ENCODE measurements at places on chromosomes 6 and 20. TPM values are rescaled to one million over a fixed set of nuclear protein-coding genes. Genes with fewer than 3 reads are reported as not detected.

The NKAIN4 gene
- total RNA-seq, result not detected

The TBC1D7 gene
- total RNA-seq, result 23.3 TPM

The MDFI gene
- not detected for total RNA-seq

The ZNF318 gene
- 13.0 TPM for total RNA-seq

The MOG gene
- not detected for total RNA-seq

- H3K27ac ChIP-seq, result no peak overlapping the region
- DNase-seq, result no peak
- H3K4me3 ChIP-seq, result no peak overlapping the region
- H3K36me3 ChIP-seq, result no peaks in the 10 kb centered on the region
These were observed 27.7 kb downstream of the RIPOR2 start for GRCh38 chr6:24907919-24908649.

GRCh38 chr6:148336901-148337300 lies 5.7 kb upstream of the SASH1 start:
- H3K4me3 ChIP-seq, result no peak overlapping the region
- peaks cover 15% of the 10 kb centered on the region for H3K4me1 ChIP-seq
- no peaks in the 10 kb centered on the region for H3K27me3 ChIP-seq
- no peaks in the 10 kb centered on the region for H3K36me3 ChIP-seq
- DNase-seq, result no peak

- no peak for DNase-seq
- peaks cover 2% of the 10 kb centered on the region for H3K27me3 ChIP-seq
- H3K4me3 ChIP-seq, result no peak overlapping the region
- H3K36me3 ChIP-seq, result no peaks in the 10 kb centered on the region
- H3K4me1 ChIP-seq, result no peaks in the 10 kb centered on the region
These were observed 8.6 kb downstream of the ADTRP start for GRCh38 chr6:11769811-11770545.

Measured in HepG2 (cell line).